ENCODE measurements at places on chromosomes 11 and 22.

DNA sequence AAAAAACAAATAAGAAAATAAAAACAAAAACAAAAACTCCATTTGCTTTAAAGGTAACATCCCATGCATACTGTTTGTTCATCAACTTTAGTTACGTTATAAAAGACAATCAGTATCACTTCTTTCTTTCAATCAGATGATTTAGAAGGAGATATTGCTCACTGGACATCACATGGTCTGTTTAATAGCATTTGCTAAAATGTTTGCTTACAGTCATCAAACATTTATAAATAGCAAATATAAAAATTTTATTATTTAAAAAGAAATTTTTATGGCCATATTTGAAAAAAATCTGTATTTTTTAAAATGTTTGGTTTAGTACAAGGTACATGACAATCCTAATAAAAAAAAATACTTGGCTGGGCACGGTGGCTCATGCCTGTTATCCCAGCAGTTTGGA is 22.6 kb downstream of the MMP26 start:
- peaks cover 5% of the 10 kb centered on the region for H3K27me3 ChIP-seq
- no peak overlapping the region for H3K27ac ChIP-seq
- ATAC-seq, result no peak
- H3K4me3 ChIP-seq, result no peak overlapping the region

- H3K4me1 ChIP-seq, result no peaks in the 10 kb centered on the region
- H3K27me3 ChIP-seq, result no peaks in the 10 kb centered on the region
- no peaks in the 10 kb centered on the region for H3K36me3 ChIP-seq
- no peak overlapping the region for H3K4me3 ChIP-seq
Observed at GRCh38 chr22:29145321-29146072, 60.2 kb upstream of the EMID1 start.

- peaks cover 11% of the 10 kb centered on the region for H3K4me1 ChIP-seq
- peak overlapping the region; percentile 73 for H3K27ac ChIP-seq
- ATAC-seq, result no peak
- H3K4me3 ChIP-seq, result no peak overlapping the region
- peaks cover 100% of the 10 kb centered on the region for H3K36me3 ChIP-seq
- no peaks in the 10 kb centered on the region for H3K27me3 ChIP-seq
Observed at GRCh38 chr11:86013713-86014112, 55.2 kb downstream of the PICALM start.

DNA sequence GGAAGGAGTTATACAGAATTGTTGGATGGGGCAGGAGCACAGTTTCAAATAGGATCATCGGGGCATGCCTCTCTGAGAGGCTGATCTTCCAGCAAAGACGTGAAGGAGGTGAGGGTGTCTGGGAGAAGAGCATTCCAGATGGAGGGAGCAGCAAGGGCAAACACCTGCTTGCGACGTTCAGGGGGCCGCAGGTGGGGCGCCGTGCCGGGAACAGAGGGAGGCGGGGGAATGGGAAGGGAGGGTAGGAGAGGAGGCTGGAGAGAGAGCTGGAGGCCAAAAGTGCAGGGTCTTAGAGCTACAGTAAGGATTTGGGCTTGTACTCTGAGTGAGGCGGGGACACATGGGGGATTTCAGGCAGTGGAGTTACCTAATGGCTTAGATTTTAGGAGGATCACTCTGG is 13.6 kb downstream of the APOL5 start:
- no peak for ATAC-seq
- H3K36me3 ChIP-seq, result no peaks in the 10 kb centered on the region
- no peak overlapping the region for H3K27ac ChIP-seq
- H3K4me1 ChIP-seq, result no peaks in the 10 kb centered on the region

- no peaks in the 10 kb centered on the region for H3K4me1 ChIP-seq
- no peak overlapping the region for H3K4me3 ChIP-seq
- ATAC-seq, result no peak
- no peaks in the 10 kb centered on the region for H3K36me3 ChIP-seq
- H3K27ac ChIP-seq, result no peak overlapping the region
Observed at GRCh38 chr11:40882301-40882700, 577.2 kb downstream of the LRRC4C start.

GRCh38 chr11:64583296-64584262 is 7.4 kb upstream of the SLC22A12 start:
- H3K4me1 ChIP-seq, result peaks cover 5% of the 10 kb centered on the region
- ATAC-seq, result no peak
- no peak overlapping the region for H3K4me3 ChIP-seq
- peaks cover 26% of the 10 kb centered on the region for H3K27me3 ChIP-seq
- no peaks in the 10 kb centered on the region for H3K36me3 ChIP-seq
- no peak overlapping the region for H3K27ac ChIP-seq

GRCh38 chr11:11996321-11997048 is 11.9 kb downstream of the DKK3 start:
- ATAC-seq, result no peak
- H3K4me1 ChIP-seq, result peaks cover 8% of the 10 kb centered on the region
- peaks cover 8% of the 10 kb centered on the region for H3K27me3 ChIP-seq
- H3K27ac ChIP-seq, result no peak overlapping the region
- H3K36me3 ChIP-seq, result no peaks in the 10 kb centered on the region

DNA sequence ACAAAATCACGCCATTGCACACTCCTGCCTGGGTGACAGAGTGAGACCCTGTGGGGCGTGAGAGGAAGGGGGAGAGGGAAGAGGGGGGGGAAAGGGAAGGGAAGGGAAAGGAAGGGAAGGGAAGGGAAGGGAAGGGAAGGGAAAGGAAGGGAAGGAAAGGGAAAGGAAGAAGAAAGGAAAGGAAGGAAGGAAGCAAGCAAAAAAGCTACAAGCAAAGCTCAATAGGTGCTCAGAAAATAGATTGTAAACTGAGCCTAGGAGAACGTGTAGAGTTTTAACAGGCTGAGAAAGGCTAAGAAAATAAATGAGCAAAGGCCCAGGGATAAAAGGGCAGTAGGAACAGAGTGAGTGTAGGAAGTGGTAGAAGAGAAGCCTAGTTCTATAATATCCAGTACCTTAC is 30.8 kb upstream of the GDPD4 start:
- H3K4me1 ChIP-seq, result no peaks in the 10 kb centered on the region
- H3K36me3 ChIP-seq, result peaks cover 30% of the 10 kb centered on the region
- no peak for ATAC-seq
- H3K27me3 ChIP-seq, result no peaks in the 10 kb centered on the region

DNA sequence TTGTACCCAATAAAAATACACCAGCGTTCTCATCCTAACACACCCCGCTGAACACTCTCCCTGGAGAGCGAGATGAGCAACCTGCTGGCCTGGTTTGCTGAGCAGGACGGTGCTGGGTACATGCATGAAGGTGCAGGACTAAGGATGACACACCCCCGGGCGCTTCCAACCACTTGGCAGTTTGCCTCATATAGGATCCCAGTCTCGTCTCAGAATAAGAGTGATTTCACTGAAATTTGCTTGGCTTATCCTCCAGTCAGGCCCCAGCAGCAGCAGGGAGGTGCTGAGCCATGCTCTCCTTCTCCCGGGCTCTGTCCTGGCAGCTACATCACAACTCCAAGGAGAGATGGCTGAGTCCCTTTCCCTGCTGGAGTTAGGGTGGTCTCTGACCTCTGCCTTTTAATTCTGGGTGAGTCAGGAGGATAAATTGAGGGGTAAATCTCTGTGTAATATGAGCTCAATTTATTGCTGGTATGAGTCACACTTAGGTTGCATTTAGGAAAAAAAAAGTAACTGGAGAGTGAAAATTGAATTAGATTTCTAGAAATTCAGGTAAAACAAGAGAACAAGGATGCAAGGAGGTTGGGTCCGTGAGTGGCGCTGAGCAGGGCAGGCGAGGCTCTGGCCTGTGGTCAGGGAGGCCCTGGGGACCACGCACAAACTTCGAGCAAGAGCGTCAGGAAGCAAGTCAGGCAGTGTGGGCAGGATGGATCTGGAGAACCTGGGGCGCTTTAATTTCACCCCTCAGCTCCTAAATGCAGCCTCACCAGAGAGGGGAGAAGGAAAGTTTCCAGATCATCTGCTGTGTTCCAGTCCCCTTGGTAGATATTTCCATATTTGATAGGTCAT is 974.0 kb downstream of the TBC1D22A start:
- H3K27ac ChIP-seq, result no peak overlapping the region
- no peak overlapping the region for H3K4me3 ChIP-seq
- ATAC-seq, result no peak
- no peaks in the 10 kb centered on the region for H3K4me1 ChIP-seq
- peaks cover 11% of the 10 kb centered on the region for H3K27me3 ChIP-seq
- no peaks in the 10 kb centered on the region for H3K36me3 ChIP-seq

DNA sequence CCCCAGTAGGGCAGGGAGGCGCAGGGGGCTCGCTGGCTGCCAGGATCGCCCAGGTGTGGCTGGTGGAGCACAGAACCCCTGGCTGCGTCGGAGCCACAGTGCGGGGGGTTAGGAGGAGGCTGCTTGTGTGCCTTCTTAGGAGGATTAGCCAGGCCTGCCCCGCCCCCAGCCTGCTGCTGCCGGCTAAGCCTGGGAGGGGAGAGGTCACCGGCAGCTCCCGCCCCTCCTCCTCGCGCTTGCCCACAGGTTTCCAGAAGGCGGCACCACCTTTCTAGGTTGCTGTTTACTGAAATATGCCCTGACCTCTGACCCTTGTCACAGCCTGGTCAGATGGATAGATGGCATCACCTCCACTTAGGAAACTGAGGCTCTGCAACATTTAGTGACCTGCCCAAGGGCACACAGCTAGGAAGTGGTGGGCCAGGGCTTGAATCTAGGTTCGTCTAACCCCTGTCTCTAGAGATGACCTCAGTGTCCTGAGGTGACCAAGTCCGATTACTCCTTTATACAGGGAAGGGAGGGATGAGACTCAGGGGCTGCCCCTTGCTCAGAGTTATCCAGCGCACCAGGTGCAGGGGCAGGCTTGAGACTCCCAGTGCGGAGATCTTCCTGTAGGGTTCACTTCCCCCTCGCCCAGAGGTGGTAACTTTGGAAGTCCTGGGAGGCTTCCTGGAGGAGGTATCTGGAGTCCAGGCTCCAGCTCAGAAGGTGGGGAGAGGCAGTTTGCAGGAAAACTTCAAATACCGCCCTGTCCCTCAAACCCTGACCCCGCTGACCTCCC is 44.0 kb downstream of the MYO7A start:
- no peak overlapping the region for H3K27ac ChIP-seq
- H3K36me3 ChIP-seq, result no peaks in the 10 kb centered on the region
- H3K27me3 ChIP-seq, result no peaks in the 10 kb centered on the region
- no peaks in the 10 kb centered on the region for H3K4me1 ChIP-seq
- no peak overlapping the region for H3K4me3 ChIP-seq
- ATAC-seq, result no peak

- no peak overlapping the region for H3K27ac ChIP-seq
- H3K36me3 ChIP-seq, result no peaks in the 10 kb centered on the region
- no peak for ATAC-seq
- H3K4me3 ChIP-seq, result no peak overlapping the region
Observed at GRCh38 chr11:98766903-98767302, 253.8 kb upstream of the CNTN5 start.

GRCh38 chr11:58832056-58832645 is 12.4 kb downstream of the GLYATL2 start:
- no peaks in the 10 kb centered on the region for H3K4me1 ChIP-seq
- no peak for ATAC-seq
- no peak overlapping the region for H3K4me3 ChIP-seq
- peaks cover 22% of the 10 kb centered on the region for H3K27me3 ChIP-seq
- no peak overlapping the region for H3K27ac ChIP-seq
- no peaks in the 10 kb centered on the region for H3K36me3 ChIP-seq

GRCh38 chr11:35197292-35197691 is 58.3 kb downstream of the CD44 start:
- H3K4me1 ChIP-seq, result peaks cover 39% of the 10 kb centered on the region
- H3K27me3 ChIP-seq, result no peaks in the 10 kb centered on the region
- no peak for ATAC-seq
- peaks cover 100% of the 10 kb centered on the region for H3K36me3 ChIP-seq
- peak overlapping the region; percentile 73 for H3K27ac ChIP-seq

DNA sequence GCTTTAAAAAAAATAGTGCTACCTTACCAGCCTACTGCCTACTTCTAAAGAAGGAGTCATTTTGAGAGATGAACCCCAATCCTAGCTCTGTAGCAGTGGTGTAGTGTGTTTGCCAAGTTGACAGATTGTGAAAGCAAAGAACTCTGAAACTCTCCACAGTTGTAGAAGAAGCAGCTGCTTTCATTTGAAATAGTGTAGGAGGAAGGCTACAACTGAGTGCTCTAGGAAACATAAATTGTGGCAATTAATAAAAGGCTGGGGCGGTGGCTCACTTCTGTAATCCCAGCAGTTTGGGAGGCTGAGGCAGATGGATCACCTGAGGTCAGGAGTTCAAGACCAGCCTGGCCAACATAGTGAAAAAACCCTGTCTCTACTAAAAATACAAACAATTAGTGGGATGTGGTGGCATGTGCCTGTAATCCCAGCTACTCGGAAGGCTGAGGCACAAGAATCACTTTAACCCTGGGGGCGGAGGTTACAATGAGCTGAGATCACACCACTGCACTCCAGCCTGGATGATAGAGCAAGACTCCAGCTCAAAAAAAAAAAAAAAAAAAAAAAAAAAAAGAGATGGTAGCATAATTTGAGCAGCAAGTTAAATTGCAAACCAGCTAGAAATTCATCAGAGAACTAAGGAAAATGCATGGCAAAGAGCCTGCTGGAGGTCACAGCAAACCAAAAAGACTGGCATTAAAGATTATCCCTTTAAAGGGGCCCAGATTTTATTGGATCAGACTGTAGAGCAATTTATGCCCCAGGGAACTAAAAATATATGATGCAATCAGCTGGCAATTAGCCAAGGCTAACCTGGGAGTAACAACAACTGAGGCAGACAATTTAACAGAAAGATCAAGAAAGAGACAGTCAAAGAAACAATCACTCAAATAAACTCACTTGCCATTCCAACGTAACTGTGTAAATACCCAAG is 112.6 kb downstream of the LUZP2 start:
- no peaks in the 10 kb centered on the region for H3K27me3 ChIP-seq
- no peak overlapping the region for H3K27ac ChIP-seq
- no peaks in the 10 kb centered on the region for H3K4me1 ChIP-seq
- no peak overlapping the region for H3K4me3 ChIP-seq
- no peak for ATAC-seq
- no peaks in the 10 kb centered on the region for H3K36me3 ChIP-seq

DNA sequence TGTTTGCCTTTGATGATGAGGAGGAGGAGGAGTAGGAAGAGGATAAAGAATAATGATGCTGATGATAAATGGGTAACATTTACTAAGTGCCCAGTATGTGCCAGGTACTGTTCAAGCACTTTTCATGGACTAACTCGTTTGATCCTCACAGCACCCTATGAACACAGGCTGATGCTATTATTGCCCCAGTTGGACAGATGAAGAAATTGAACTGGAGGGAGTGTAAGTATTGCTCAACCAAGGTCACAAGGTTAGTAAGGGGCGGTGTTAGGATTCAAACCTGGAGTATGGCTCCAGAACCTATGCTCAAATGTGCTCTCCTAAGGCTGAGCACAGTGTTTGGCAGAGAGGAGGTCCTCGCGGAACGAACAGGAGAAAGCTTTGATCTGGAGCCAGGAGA is 78.6 kb downstream of the SYN3 start:
- H3K4me3 ChIP-seq, result no peak overlapping the region
- no peaks in the 10 kb centered on the region for H3K36me3 ChIP-seq
- ATAC-seq, result no peak
- no peaks in the 10 kb centered on the region for H3K4me1 ChIP-seq

- no peak overlapping the region for H3K27ac ChIP-seq
- peaks cover 14% of the 10 kb centered on the region for H3K27me3 ChIP-seq
- H3K4me1 ChIP-seq, result no peaks in the 10 kb centered on the region
- ATAC-seq, result no peak
- H3K4me3 ChIP-seq, result no peak overlapping the region
- H3K36me3 ChIP-seq, result no peaks in the 10 kb centered on the region
Observed at GRCh38 chr22:49048591-49048990, 779.1 kb downstream of the BRD1 start.

GRCh38 chr11:44246726-44247125 is 63.2 kb downstream of the ALX4 start:
- H3K4me1 ChIP-seq, result no peaks in the 10 kb centered on the region
- H3K27me3 ChIP-seq, result no peaks in the 10 kb centered on the region
- no peak overlapping the region for H3K27ac ChIP-seq
- peaks cover 55% of the 10 kb centered on the region for H3K36me3 ChIP-seq
- ATAC-seq, result no peak
